ENCODE measurements at places on chromosomes 6 and 20.
A peak's percentile ranks its signal among the peaks of the same experiment; 100 is the strongest.

GRCh38 chr6:148472171-148473105 is 129.8 kb downstream of the SASH1 start:
- no peak for DNase-seq

GRCh38 chr20:32493356-32493755 is 91.8 kb downstream of the NOL4L start:
- DNase-seq: no peak

GRCh38 chr6:24329022-24329421 is 28.8 kb downstream of the DCDC2 start:
- DNase-seq: no peak

DNA sequence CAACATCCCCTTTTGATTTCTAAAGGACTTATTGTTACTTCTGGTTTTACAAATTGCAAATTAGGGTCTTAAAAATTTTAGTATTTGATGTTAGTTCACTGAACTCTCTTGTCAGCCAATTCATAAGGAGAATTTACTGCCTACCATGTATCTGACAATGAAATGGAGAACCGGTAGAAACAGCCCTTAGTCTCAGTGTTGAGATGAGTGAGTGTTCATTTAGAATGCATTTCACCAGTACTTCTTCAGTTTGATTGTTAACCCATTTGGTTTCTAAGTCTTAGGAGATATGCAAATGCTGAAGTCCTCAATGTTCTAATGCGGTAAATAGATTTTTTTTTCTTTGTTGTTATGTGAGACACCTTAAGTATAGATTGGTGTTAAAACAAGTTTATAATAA is 616.3 kb upstream of the FLRT3 start:
- peak; percentile 29 for DNase-seq

DNA sequence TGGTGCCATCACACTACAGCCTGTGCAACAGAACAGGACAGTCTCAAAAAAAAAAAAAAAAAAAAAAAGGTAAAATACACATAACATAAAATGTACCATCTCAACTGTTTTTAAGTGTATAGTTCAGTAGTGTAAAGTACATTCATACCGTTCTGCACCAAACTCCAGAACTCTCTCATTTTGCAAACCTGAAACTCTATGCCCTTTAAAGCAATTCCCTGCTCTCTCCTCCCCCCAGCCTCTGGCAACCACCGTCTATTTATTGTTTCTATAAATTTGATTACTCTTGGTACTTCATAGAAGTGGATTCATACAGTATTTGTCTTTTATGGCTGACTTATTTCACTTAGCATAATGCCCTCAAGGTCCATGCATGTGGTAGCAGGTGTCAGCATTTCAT is 12.9 kb downstream of the RIPOR2 start:
- DNase-seq: no peak
